Head of caudate nucleus (tissue), 42 donors: ENCODE measurements at places on chromosomes 16 and 17.

GRCh38 chr17:77366206-77366557 is 225.4 kb downstream of the SEC14L1 start:
- no peak for DNase-seq

DNA sequence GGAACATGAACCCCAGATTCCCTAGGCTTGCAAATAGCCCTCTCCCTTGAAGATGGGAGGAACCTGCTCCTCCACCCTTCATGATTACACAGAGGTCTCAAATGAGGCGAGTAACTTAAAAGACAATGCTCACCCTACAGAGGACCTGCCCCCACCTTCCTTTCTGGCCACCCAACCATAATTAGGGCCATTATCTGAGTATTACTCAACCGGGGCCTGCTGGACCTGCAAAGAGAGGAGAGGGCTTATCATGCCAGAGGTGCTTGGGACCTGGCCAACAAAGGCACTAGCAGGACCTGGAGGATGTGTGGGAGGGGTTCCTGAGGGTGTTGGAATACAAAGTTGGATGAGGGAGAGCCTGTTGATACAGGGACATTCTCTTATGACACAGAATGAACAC is 42.4 kb downstream of the RNF157 start:
- no peak for DNase-seq

GRCh38 chr16:57987441-57988177 is 12.9 kb downstream of the ZNF319 start:
- no peak for DNase-seq

- no peak for DNase-seq
These were observed 184.6 kb downstream of the LGALS9B start for GRCh38 chr17:20282526-20283308.

GRCh38 chr17:78159575-78160158 is 8.7 kb upstream of the SYNGR2 start:
- no peak for DNase-seq

GRCh38 chr17:15966879-15967248 is 21.9 kb downstream of the ADORA2B start:
- no peak for DNase-seq

GRCh38 chr16:69049603-69050375 is 55.7 kb upstream of the HAS3 start:
- no peak for DNase-seq

DNA sequence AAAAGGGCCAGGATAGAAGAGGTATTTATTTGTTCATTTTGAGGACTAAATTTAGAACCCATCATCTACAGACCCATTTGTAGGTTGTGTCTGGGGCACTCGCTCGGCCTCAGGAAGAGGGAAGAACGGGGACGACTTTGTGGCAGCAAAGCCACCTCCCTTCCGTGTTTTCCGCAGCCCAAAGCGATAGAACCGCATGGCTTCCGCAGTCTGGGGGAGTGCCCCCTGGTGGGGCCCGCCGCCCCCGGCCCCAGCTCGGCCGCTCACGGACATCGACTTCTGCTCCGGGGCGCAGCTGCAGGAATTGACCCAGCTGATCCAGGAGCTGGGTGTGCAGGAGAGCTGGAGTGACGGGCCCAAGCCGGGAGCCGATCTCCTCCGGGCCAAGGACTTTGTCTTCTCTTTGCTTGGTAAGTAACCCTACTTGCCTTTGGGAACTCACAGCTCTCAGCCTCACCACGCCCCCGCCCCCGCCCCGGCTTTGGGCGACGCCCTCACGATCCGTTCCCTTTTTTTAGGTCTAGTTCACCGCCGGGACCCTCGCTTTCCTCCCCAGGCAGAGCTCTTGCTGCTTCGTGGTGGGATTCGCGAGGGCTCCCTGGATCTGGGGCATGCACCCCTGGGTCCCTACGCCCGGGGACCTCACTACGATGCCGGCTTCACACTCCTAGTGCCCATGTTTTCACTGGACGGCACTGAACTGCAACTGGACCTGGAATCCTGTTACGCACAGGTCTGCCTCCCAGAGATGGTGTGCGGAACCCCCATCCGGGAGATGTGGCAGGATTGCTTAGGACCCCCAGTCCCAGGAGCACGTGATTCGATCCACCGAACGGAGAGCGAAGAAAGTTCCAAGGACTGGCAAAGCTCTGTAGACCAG is 681 bp downstream of the TMEM102 start:
- no peak for DNase-seq

DNA sequence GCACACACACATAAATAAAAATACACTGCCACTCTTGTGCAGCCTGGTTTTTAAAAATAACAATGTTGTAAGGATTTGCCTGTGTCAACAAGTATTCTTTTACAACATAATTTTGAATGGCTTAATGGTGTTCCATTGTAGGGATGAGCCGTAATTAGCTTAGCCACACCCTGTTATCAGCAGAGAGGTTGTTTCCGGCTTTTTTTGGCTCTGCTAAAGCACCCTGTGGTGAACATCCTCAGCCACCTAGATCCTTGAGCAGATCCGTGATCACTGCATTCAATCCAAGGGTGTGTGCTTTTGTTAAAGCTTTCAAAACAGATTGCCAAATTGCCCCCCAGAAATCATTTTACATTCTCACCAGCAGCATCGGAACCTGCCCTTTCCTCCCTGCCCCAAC is 7.0 kb downstream of the KATNB1 start:
- no peak for DNase-seq
